ENCODE measurements at places on chromosomes 6 and 20.

GRCh38 chr6:56914798-56915658 is 39.9 kb upstream of the BEND6 start:
- DNase-seq = no peak

GRCh38 chr6:76861403-76861802 is 601.9 kb downstream of the HTR1B start:
- no peak for DNase-seq

DNA sequence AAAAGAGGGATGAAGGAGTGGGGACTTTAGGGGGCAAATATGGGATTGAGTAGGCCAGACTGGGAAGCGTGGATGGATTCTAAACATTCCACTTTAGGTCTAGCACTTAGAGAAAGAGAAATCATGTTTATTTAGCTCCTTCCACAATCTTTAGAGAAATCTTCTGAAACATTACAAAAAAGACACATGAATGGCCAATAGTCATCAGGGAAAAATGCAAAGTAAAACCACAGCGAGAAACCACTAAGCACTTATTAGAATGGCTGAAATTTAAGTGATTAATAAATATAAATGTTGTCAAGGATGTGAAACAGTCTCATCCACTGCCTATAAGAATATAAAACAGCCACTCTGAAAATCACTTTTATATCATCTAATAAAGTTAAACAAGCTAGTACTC is 46.9 kb downstream of the HLA-A start:
- DNase-seq = no peak

DNA sequence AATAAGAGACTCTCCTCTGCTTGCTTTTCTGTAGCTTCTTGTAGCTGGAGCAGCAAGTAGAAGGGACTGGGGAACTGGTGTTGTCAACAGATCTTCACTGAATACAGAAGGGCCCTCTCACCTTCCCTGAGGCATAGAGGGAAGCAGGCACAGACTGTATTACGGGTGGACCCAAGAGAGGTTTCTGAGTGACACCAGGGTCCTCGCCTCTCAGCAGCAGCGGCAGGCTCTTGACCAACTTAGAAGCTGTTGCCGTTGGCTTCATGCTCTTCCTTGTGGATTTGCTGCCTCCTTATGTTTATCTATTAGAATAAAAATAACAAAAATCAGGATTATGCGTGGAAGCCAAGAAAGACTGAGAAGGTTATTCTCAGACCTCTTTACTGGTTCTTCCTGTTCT is 31.7 kb downstream of the GFRA4 start:
- DNase-seq = no peak

DNA sequence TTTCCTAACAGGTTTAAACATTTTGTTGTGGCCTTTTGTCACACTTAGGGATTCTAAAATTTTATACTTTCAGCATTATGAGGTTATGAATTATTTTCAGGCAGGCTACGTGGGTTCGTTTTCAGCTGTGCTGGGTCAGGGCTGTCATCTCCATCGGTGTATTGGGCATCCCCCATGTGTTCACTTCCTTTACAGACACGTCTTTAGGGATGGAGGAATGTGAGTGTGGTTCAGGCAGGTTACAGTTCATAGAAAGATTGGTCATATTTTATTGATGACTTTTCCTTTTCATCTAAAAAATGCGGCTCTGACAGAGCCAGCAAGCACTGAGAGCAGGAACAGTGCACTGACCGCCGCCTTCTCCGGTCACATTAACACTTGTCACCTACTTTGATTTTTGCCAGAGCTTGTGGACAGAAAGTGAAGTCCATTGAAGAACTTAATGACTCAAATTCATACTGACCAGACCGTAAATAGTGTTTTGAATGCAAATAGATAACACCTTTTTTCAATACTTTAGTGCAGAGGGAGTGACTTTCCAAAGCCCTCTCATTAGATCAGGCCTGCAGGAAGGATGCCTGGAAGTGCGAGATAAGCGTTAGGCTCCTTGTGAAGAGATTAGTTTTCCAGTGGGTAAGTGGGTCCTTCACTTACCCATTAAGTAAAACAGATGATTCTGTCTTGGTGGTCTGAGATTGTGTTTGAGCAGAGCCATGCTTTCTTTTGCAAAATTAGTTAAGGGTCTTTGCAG is 113.1 kb downstream of the TIAM2 start:
- no peak for DNase-seq

DNA sequence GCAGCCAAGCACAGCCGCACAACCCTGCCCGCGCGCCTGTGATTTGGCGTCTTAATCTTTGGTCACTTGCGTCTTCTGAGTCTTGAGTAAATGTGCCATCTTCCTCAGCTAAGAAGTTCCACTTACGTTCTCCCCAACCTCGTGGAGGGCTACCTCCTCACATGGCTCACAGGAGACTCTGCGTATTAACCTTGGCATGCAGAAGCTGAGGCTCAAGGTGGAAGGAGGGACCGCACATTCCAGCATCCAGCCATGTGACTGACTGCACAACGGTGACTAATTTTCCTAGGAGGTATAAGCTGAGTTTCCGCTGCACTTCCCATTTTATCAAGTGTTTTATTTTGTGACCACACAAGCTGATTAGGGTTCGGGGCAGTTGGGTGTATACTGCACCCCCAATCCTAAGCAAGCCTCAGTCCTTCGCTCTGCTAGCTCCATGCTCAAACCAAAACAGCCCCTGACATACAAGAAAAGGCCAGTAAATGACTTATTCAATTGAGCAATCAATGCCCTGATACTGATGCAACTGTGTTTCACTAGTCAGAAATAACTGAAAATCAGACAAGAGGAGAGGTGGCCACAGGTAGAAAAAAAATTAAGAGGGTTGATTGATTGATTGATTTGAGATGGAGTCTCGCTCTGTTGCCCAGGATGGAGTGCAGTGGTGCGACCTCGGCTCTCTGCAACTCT is 7.0 kb downstream of the BEND3 start:
- no peak for DNase-seq

GRCh38 chr20:8057871-8058270 is 38.3 kb upstream of the TMX4 start:
- DNase-seq = no peak

- peak; percentile 10 for DNase-seq
These were observed 534 bp downstream of the NANP start for GRCh38 chr20:25623225-25623735.

GRCh38 chr20:13276945-13277541 is 56.0 kb downstream of the ISM1 start:
- DNase-seq = no peak

DNA sequence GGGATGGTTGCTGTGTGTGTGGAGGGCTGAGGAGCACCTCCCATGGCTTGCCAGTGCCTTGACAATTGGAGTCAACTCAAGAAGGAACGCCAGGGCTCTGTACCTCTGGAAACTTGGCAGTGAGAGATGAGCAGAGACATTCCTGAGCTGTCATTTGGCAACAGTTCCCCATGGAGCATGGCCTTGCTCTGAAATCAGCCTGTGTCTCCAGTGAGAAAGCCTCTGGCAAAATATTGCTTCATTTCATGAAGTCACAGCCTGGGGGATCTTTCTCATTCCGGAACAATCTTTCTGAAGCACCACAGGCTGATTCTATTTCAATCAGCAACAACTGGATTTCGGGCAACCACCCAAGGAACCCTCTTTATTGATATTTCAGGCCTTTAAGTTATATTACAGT is 52.2 kb upstream of the FNDC1 start:
- no peak for DNase-seq

GRCh38 chr6:72636786-72637185 is 14.9 kb downstream of the KCNQ5 start:
- DNase-seq = no peak

- DNase-seq = peak; percentile 51
These were observed 12.9 kb downstream of the TGM2 start for GRCh38 chr20:38152175-38152620.

GRCh38 chr6:4350567-4351519 is 215.5 kb upstream of the ECI2 start:
- no peak for DNase-seq

- no peak for DNase-seq
These were observed 33.0 kb upstream of the POU5F1 start for GRCh38 chr6:31203345-31203979.

DNA sequence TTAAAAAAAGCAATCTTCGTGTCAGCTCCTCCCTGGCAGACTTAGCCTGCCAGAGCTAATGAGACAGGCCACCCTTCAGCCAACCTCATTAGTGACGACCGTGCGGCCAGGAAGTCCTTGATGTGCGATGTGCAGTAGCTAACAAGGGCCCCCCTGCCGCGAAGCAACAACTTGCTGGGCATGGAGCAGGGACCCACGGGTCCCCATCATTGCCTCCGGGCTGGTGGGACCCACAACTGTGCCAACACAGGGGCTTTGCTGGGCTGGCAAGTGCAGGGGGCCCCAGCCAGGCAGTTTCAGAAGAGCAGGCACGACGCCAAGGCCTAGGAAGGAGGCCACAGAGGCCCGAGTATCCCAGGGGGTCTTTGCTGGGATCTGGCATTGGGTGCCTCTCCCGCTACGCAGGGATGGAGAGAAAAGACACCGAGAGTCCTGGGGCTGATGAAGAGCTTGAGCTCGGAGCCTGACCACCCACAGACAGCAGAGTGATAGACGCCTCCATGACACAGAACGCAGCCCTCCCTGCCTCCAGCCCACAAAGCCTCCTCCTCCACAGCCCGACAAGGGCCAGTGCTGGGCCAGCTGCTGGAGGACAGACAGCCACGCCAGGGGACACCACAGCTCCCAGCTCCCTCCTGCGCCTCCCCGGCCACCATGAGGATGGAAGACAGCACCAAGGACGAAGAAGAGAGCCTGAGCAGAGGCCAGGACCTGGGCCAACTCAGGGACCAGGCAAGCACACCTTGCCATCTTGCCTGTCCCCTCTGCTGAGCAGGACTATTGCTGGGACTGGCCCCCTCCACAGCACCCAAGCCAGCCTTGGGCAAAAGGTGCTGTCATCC is 96.6 kb downstream of the YTHDF1 start:
- no peak for DNase-seq

DNA sequence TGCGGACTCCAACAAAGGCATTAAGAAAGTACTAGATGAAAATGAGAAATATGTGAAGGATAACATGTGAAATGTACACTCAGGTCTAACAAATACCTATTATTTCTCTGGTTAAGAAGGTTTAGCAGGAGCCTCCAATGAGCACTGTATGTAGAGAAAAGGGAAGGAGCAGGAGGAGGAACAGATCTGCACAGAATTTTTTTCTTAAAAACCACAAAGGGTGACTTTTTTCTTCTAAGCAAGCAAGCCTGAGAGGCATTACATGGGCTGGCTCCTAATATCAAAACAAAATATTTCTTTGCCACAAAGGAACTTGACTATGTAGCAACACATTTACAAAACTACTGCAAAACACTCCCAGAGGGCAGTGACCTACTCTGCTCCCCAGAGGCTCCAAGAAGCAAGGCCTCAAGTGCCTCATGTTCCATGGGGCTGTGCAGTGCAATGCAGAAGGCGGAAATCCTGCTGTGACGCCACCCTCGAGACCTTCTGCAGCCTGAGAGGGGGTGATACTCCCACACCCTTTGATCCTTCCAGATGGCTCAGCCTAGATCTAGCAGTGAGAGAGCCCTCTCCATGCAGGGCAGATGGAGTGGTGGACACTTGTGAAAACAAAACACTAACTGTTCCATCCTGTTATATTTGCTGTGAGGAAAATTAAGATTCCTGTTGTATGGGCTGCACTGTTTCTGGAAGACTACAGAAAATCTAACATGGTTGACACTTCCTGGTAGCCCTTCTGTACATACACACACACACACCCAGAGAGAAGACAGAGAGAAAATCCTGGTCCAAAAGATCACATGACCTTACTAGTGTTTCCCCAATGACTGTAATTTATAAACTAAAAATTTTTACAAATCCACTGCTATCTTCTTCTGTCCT is 36.0 kb upstream of the SMIM29 start:
- DNase-seq = no peak

DNA sequence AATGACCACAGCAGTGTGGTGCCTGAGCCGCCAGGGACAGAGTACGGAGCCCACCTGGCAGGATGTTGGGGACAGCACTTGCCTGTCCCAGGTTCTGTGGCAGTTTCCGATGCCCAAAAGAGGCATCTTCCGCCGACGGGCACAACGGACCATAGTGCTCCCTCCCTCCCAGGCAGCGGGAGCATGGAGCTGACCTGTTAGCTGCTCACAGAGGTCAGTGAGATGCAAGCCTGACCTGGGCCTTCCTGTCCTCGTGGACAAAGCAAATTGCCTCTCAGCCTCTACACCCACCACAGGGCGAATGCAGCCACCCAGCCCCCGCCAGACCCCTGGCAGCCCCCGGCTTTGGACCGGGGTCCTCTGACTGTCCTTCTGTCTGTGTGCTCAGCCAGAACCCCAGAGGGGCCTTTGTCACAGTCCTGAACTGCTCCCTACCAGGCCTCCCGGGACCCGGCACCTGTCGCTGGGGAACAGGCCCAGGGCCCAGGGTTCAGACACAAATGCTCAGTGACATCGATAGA is 16.2 kb upstream of the FRMD1 start:
- no peak for DNase-seq

DNA sequence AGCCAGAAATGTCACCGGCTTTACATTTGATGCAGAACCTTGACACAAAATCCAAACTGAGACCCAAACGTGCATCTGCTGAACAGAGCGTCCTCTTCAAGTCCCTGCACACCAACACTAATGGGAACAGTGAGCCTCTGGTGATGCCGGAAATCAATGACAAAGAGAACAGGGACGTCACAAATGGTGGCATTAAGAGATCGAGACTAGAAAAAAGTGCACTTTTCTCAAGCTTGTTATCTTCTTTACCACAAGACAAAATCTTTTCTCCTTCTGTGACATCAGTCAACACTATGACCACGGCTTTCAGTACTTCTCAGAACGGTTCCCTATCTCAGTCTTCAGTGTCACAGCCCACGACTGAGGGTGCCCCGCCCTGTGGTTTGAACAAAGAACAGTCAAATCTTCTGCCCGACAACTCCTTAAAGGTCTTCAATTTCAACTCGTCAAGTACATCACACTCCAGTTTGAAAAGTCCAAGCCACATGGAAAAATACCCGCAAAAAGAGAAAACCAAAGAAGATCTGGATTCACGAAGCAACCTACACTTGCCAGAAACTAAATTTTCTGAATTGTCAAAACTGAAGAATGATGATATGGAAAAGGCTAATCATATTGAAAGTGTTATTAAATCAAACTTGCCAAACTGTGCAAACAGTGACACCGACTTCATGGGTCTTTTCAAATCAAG is 108.4 kb downstream of the RTN4IP1 start:
- DNase-seq = no peak

GRCh38 chr20:370977-371754 is 9.4 kb upstream of the TRIB3 start:
- no peak for DNase-seq

DNA sequence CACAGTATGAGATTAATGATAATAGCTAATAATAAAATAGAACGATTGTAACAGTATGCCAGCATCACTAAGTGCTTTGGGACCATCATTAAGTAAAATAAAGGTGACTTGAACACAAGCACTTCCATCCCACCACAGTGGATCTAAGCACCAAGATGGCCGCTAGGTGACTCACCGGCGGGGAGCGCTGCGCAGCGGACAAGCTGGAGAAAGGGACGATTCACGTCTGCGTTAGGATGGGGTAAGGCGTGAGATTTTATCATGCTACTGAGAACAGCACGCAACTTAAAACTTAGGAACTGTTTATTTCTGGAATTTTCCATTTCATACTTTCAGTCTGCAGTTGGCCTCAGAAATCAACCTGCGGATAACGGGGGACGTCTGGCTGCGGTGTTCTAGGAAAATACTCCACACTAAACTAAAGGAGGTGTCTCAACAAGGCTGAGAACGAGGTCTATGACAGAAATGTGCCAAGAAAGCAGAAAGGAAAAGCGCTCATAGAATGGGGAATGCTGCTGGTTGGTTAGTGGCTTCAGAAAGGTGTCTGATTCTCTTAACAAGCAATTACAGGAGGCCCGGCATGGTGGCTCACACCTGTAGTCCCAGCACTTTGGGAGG is 114.5 kb downstream of the GMPR start:
- no peak for DNase-seq

Data from right renal pelvis (tissue), 4 donors.